Ureter (tissue), 1 donor: ENCODE measurements at places on chromosomes 7 and 10. TPM values are rescaled to one million over a fixed set of nuclear protein-coding genes. Genes with fewer than 3 reads are reported as not detected.

Gene GALNT17
- 6.0 TPM for total RNA-seq

- no peak for DNase-seq
These were observed 51.1 kb upstream of the KCNIP2 start for GRCh38 chr10:101894742-101895141.

- no peak for DNase-seq
These were observed 18.6 kb downstream of the INA start for GRCh38 chr10:103295374-103296015.

Gene SLC29A4
- 3.7 TPM for total RNA-seq

- DNase-seq, result no peak
These were observed 66.4 kb upstream of the GDF10 start for GRCh38 chr10:47233631-47234030.

GRCh38 chr7:102830197-102830596, 81.4 kb downstream of the FAM185A start:
- no peak for DNase-seq

Gene CYP3A4
- not detected for total RNA-seq

DNA sequence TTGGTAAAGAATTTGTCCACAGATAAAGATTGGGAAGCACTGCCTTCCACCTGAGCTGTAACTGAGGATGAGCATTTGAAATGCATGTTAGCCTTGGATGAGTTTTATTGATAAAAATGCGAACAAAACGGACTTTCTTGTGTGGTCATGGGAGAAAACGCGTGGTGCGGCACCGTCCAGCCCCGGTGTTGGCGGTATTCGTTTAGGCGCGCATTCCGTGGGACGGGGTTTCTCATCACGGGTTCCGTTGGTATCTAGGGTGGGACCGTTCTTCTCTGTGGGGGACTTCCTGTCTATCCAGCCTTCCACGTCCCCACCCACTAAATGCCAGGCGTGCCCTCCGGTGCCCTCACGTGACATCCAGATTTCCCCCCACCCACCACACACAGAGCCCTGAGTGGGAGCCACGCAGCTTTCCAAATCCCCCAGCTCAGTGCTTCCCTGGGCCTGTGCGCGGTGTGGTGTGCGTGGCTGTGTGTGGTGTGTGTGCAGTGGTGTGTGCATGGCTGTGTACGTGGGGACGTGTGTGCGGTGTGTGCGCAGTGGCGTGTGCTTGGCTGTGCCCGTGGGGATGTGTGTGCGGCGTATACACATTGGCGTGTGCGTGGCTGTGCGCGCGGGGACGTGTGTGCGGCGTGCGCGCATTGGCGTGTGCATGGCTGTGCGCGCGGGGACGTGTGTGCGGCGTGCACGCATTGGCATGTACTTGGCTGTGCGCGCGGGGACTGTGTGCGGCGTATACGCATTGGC, 18.1 kb downstream of the IQCE start:
- no peak for DNase-seq

- DNase-seq, result no peak
These were observed 320.3 kb downstream of the LRRTM3 start for GRCh38 chr10:67246066-67246555.

- no peak for DNase-seq
These were observed 2.7 kb upstream of the MTG1 start for GRCh38 chr10:133391249-133391635.

GRCh38 chr10:103933557-103934121, 15.7 kb upstream of the STN1 start:
- no peak for DNase-seq

DNA sequence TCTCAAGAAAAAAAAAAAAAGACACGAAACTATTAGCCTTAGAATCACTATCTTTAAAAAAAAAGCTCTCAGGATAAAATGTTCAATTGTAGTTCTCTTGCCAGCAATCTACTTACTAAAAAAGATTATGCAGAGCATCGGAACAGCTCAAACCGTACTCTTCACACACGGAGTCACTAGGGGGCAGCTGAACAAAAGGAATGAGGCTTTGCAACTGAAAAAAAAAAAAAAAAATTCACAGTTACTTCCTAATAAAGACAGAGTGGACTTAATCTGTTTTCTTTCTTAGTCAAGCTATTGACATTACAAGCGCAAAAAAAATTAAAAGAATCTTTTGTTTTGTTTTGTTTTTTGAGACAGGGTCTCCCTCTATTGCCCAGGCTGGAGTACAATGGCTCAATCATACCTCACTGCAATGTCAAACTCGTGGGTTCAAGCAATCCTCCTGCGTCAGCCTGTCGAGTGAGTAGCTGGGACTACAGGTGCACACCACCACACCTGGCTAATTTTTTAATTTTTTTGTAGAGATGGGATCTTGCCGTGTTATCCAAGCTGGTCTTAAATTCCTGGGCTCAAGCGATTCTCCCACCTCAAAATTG, 11.5 kb downstream of the PMS2 start:
- peak; percentile 62 for DNase-seq
